Right atrium auricular region (tissue), 2 donors: ENCODE measurements at places on chromosomes 12 and 14. TPM values are rescaled to one million over a fixed set of nuclear protein-coding genes. Genes with fewer than 3 reads are reported as not detected.

OTOGL gene
- 10.9 TPM for total RNA-seq

DNA sequence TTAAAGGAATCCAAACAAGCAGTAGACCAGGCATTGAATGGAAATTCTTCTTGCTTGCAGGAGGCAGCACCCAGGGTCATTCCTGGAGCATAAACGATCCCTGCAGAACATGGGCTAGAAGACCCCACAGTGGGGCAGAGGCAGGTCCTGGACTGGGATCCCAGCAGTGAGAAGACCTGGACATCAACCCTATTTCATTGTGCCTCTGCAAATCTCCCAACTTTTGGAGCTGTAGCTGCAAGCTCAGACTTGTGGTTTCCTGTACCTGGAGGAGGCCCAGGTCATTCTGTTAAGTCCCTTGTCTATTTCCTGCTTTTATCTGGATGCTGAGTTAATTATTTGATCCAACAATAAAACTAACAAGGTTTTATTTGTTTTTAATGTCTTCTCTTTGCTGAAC lies 61.7 kb downstream of the CALM1 start:
- DNase-seq, result no peak

GRCh38 chr12:45432710-45433109 lies 216.8 kb downstream of the ANO6 start:
- no peak for DNase-seq

GRCh38 chr14:27205036-27205435 lies 607.2 kb upstream of the NOVA1 start:
- DNase-seq, result no peak

DNA sequence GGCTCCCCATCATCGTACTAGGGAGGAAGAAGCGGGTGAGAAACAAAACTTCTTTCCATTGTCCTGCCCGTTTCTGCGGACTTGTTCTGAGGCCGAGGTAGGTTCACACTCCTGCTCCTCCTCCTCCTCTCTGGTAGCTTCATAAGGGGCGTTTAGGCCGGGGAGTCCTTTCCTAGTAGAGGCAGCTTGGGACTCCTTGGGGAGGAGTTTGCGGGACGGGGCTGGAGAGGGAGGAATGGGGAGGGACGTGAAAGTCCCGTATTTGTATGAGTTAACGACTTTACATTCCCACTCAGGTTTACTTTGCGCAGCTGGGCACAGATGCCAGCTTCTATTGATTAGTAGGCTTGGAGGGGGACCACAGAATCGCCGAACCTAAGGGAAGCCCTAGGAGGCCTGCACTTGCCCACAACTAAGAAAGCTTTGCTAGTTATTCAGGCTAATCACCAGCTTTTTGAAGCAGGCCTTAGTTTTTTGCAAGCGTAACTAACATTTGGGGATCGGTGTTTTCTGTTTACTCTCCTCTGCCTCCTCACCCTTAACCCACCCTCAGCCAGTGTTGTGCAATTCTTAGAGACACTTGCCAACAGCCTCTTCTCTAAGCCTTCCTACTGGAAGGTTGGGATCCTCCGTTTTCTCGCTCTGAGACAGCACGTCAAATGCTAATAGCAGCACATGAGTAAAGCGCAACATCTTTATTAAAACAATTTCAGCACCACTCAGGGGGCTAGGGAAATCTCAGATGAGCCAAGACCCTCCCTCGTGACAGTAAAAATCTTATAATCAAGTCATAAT lies 499 bp downstream of the RNASE4 start:
- DNase-seq, result peak; percentile 75
